GM13977 (cell line): ENCODE measurements at places on chromosomes 3 and 15.
A peak's percentile ranks its signal among the peaks of the same experiment; 100 is the strongest.

DNA sequence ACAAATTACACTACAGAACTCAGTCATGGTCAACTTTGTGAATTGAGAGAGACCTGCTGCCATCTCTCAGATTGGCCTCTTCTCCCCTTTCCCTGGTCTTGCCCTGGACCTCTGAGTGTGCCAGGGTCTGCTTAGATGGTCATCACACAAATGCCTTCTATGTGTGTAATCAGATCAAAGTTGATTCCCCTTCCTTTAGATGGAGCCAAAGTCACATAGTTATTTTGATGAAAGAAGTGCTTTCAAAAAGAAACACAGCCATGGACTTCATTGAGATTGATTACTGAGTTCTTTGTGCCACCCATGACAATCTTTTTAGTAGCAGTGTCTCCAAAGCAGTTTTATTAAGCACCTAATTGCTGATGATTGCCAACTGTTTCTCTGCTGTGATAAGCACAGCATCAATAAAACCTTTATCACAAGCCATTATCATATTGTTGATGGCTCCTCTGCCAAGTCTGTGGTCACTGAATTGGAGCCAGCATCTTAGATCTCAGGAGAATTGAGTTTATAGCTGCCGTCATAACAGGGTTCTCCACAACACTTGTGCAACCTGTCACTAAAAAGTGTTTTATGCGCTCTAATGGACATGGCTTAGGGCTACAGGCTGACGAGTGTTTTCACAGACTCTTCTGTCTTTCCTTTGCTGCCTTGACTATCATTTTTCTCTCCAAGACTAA, 149.7 kb upstream of the NUDT16 start:
- DNase-seq, result no peak

DNA sequence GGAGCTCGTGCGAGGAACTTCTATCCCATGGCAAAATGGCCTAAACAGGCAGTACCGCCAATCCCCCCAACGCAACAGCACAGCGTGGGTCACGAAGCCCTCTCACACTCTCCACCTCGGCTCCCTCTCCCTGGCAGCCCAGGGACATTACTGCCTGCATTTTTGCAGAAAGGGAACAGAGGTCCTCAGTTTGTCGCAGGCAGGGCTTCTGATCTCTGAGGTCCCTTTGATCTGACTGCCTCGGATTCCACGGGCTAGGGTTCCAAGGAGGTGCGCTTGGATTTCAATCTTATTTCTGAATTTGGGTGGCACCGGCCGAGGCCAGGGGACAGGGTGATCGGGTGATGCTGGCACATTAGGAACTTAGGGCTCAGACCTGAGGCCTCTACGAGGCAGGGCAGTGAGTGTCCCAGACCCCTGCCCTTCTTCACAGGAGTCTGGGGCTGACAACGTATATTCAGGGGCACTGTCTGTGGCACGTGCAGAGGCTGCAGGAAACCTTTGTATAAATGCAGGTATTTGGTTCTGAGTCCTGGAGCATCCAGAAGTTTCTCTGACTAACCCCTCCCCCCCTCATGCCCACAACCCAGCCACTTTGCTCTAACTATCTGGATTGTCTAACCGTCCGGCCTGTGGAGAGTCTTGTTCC, 197.9 kb downstream of the XXYLT1 start:
- no peak for DNase-seq

DNA sequence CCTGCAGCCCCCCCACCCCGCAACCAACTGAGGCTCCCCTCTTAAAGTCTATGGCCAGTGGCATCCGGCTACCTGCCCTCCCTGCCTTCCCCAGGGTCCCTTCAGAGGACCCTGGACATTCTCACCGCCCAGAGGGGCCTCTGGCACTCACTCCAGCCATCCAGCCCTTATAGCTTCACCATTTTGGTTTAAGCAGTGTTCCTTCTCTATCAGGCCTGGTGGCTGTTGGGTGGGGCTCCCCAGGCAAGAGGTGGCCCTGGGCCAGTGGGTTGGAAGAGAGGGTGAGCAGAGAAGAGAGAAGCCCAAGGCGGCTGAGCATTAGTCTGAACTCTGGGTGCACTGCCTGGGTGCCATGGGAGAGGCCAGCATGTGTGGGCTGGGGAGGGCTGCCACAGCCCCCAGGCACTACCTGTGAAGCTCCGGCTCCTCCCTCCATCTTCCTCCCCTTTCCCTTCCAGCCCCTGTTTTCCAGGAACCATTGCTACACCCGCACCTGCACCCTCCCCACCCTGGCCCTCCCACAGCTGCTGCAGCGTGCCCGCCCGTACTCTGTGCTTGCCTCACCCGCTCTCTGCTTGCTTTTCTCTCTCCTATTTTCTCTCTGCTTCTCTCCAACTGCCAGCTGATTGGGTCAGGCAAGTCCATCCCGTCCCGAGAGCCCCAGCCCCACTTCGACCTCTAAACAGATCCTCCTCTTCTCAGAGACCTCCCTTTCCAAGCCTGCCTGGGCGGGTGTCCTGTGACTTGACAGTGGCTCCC, 168.2 kb downstream of the TBC1D2B start:
- no peak for DNase-seq

GRCh38 chr3:32175607-32176197, 62.8 kb upstream of the CMTM8 start:
- peak; percentile 64 for DNase-seq

- no peak for DNase-seq
Observed at GRCh38 chr3:49012441-49013017, 5.3 kb downstream of the WDR6 start.

DNA sequence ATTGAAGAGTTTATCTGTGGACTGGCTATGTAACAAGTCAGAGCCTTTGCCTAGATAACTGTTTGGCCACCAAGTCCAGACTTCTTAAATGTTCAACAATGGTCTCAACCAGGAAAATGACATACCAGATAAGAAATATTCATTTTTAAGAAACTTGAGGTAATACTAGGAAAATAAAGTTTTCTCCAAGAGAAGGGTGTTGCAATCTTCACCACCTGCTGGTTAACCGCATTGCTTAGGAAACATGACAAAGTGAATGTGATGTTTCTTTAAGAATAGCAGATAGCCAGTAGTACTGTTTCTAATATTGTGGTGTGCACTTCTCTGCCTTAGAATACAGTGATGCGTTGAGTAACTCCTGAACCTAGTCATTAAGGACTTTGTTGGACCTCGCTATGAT, 321.5 kb upstream of the CADM2 start:
- DNase-seq, result no peak

DNA sequence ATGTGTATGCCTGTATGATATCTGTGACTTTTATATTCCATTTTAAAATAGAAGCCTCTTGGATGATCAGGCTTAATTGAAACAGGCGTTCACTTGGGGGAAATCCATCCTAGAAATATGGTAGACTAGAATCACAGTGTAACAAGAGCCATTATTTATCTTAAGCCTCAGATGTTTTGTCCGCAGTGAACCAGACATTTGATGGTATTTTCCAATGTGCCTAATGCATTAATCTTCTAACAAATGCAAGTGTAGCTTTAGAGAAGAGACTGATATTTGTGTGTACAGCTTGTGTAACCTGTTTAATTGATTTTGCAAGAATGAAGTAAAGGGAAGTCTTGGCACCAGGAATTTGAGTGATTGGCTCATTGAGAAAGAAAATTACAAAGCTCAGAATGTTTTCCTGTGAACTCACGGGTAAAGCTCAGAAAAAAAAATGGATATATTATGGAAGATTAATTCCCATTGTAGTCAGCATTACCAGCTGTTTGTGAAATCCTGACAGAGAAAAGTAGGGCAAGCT, 155.7 kb downstream of the SV2B start:
- DNase-seq, result no peak

- DNase-seq, result no peak
Observed at GRCh38 chr15:21261965-21262850, 178.1 kb downstream of the POTEB3 start.

DNA sequence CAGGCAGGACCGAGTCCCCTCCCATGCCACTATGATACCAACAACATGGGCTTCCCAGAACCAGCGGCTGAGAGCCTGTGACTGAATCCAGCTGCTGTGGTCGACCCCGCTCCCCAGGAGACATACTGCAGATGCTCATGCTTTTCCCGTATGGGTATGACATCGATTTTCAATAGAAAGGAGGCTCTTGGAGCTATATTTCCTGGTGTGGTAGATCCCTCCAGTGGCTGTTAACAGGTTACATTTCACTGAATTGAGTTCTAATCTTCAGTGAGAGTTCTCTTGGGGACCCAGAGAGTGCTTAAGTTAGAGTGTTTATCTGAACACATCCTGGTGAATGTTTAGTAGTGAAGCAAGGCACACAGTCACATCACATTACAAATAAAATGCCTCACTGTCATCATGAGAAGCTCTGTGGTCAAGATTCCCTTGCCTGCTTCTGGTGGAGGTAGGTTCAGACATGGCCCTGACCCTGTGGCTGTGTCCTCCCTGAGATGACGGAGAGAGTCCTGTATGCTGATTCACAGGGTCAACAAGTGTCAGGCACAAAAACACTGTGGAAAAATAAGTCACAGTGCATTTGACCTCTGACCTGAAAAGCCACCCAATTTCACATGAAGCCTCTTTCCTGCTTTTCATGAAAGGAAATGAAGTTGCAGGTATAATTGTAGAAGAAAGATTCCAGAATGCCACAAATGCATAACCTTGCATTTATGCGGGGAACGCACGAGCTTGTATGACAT, 110.9 kb downstream of the GABRG3 start:
- no peak for DNase-seq

DNA sequence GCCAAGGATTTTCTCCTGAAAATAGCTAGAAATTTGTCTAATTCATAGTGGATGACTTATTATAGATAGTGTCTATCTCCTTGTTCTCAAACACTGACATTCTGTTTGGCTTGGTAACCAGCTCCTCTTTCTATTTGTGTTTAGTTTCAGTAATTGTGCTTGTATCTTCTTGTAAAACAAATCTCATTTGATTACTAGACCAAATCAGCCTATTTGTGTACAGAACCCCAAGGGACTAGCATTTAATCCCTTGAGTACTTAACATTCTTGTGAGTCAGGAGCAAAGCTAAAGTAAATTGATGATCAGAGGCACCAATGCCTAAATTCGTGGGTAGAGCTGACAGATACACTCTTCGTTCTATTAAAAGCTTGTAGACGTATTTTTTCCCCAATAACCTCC, 306.5 kb upstream of the SLITRK3 start:
- DNase-seq, result no peak

- no peak for DNase-seq
Observed at GRCh38 chr3:63523100-63523499, 129.4 kb upstream of the SNTN start.

DNA sequence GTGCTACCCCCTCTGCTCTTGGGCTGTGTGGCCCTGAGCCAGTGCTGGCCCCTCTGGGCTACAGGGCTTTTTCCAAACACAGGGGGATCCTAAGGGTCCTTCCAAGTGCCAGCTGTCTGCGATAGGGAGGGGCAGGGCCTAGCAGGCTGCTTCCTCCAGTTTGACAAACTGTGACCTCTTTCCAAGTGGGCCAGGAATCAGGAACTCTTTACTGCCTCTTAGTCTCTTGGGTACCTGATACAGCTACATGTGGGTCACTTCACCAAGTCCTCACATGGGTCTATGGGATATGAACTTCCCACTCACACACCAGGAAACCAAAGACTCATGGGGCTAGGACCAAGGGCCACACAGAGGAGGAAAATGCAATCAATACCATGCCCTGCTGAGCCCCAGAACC, 25.4 kb downstream of the SEC61A1 start:
- DNase-seq, result no peak

DNA sequence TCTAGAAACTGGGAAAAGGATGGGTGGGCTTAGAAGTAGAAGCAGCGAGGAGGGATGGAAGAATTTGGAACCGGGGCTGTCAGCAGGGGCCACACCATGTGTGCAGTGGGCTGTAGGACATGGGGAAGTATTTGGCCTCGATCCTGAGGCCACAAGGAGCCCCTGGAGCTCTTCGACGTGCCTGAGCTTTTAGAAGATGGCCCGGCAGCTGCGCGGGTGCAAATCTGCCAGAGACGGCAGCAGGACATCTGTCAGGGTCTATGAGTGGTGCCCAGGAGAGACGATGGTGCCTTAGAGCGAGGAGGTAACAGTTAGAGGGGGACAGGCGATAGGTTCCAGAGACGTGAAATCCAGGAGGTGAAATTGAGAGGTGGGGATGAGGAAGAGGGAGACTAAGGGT, 321.1 kb downstream of the UACA start:
- no peak for DNase-seq

DNA sequence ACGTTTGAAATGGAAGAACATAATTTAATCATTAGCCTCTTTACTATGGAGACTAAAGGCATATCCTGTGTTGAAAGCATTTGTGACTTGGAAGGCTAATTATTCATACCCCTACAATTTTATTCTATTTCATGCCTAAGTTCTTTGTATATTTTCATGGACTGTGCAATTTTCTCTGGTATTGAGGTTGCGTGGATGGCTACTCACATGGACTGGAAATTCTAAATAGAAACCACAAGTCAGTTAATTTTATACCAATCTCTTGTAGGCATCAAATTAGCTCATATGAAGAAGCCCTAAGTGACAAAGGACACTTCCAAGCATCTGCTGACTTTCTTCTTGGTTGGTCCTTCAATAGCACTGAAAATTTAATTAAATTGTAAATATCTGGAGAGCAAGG, 1353.5 kb downstream of the ROBO1 start:
- DNase-seq, result no peak

GRCh38 chr15:33716025-33716424, 252.3 kb upstream of the CHRM5 start:
- no peak for DNase-seq
